ENCODE measurements at places on chromosomes 7 and 10.

DNA sequence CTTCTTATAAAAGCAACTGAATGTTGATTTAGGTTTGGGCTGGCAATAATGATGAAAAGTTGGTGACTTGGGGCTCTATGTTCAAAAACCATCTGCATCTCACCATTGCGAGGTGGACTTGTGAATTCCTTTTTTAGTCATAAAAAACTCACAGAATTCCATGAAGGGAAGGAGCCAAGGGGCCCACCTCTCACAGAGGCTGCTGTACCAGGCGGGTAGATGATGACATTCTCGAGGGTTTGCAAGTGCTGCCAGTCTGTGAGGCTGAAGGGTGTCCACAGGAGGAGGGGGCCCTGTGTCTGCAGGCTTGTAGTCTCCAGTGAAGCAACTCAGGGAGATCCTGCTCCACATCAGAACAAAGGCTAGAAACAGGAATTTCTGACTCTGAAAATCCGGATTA is 195.5 kb upstream of the ZNF32 start:
- no peak for DNase-seq

GRCh38 chr7:69723663-69724062 is 125.4 kb downstream of the AUTS2 start:
- no peak for DNase-seq

- no peak for DNase-seq
Measured at GRCh38 chr7:66696774-66697191, 43.8 kb upstream of the RABGEF1 start.

DNA sequence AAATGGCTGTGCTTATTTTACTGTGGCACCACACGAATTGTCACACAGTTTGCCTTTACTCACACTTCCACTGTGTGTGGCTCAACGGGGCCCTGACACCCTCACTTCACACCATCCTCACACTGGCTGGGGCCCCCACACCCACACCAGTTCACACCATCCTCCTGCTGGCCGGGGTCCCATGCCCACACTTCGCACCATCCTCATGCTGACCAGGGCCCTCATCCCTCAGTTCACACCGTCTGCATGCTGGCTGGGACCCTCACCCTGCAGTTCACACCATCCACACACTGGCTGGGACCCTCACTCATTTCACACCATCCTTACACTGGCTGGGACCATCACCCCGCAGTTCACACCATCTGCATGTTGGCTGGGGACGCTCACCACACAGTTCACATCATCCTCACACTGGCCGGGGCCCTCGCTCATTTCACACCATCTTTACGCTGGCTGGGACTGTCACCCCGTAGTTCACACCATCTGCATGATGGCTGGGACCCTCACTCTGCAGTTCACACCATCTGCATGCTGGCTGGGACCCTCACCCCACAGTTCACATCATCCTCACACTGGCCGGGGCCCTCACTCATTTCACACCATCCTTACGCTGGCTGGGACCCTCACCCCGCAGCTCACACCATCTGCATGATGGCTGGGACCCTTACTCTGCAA is 36.0 kb downstream of the BRI3 start:
- no peak for DNase-seq

GRCh38 chr7:20700453-20701227 is 85.2 kb downstream of the ABCB5 start:
- no peak for DNase-seq

- no peak for DNase-seq
Measured at GRCh38 chr7:151469281-151469680, 29.3 kb upstream of the CRYGN start.

DNA sequence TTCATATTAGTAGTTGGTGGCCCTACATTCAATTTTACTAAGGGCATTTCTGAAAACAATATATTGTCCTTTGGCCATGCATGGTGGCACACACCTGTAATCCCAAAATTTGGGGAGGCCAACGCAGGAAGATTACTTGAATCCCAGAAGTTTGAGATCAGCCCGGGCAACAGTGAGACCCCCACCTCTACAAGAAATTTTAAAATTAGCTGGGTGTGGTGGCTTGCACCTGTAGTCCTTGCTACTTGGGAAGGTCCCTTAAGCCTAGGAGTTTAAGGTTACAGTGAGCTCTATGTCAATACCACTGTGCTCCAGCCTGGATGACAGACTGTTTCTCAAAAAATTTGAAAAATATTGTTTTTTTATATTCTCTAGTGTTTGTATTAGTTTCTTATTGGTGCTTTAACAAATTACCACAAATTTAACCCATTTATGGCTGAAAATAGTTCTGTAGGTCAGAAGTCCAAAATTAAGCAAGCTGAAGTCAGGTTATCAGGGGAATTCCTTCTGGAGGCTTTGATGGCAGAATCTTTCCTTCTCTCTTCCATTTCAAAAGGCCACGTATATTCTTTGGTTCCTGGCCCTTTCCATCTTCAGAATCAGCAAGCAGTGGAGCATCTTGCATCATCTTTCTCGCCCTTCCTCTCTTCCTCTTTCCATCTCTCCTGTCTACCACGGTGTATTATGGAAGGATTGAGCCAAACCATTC is 12.4 kb downstream of the CBX3 start:
- no peak for DNase-seq

DNA sequence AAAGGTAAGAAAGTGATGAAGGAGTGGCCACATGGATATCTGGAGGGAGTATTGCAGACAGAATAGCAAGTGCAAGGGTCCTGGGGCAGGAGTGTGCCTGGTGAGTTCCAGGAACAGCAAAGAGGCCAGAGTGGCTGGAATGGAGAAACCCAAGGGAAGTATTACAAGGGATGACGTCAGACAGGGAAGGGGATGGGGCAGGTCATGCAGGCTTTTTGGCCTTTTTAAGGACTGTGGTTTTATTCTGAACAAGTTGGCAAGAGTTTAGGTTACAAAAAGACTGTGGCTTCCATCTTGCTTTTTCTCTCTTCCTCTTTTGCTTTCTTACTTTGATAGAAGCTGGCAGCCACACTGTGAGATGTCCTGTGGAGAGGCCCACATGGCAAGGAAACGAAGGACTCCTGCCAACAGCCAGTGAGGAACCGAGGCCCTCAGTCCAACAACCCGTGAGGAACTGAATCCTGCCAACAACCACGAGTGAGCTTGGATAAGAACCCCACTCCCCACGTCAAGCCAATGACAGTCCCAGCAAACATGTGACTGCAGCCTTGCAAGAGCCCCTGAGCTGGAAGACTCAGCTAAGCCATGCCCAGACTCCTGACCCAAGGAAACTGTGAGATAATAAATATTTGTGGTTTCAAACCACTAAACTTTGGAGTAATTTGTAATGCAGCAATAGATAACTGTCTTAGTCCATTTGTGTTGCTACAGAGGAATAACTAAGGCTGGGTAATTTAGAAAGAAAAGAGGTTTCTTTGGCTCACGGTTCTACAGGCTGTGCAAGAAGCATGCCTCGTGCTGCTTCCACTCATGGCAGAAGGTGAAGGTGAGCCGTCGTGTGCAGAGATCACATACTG is 19.8 kb upstream of the KDM7A start:
- no peak for DNase-seq

DNA sequence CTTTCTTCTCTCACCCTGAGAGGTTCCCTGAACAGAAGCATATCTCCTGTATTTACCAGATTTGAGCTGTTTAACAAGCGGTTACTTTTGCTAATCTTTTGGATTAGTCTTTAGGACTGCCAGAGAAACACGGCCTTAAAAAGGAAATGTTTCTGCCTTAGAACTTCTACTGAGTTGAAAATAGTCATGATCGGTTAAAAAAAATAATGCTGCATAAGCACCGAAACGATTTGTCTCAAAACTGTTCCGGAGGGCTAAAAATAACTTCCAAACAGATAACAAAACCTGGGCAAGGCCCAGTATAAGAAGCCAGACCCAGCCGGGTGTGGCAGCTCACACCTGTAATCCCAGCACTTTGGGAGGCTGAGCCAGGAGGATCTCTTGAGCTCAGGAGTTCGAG is 43.3 kb upstream of the CYTH3 start:
- no peak for DNase-seq

DNA sequence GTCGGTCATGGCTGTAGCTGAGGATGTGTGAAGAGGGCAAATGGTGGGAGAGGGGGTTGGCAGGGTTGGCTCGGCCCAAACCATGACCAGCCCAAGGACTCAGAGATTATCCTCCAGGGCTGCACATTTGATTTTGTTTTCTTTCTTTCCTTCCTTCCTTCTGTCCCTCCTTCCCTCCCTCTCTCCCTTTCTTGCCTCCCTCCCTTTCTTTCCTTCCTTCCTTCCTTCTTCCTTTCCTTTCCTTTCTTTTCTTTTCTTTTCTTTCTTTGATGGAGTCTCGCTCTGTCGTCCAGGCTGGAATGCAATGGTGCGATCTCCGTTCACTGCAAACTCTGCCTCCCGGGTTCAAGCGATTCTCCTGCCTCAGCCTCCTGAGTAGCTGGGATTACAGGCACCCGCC is 3.8 kb downstream of the SSC4D start:
- no peak for DNase-seq

DNA sequence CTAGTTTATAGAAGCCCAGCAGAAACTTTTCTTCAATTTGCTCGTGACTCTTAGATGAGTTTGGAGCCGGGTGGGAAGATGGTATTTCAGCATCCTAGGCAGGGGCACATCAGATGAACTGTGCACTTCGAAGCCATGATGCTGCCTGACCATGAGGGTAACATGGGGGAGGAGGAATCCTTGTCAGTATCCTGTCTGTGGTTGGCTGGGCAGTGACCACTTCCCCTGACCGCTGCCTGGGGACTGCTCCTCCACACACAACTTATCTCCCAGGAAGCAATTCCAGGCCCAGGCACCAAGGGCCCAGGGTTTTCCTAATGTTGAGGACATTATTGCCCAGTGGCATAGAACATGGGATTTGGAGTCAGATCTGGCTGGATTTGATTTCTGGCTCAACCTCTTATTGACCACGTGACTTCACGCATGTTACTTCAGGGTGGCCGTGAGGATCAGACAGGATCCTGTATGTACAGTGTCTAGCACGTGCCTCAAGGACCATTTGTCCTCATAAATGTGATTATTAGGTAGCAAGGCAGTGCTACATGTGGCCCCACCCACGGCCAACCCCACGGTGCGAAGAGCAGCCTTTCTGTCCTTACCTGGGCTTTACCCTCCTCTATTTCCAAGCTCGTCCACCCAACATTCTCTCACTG is 65.2 kb downstream of the PTPRE start:
- no peak for DNase-seq

- no peak for DNase-seq
Measured at GRCh38 chr10:70890917-70891431, 2.6 kb upstream of the PCBD1 start.

- peak; percentile 15 for DNase-seq
Measured at GRCh38 chr10:3961082-3961481, 176.1 kb upstream of the KLF6 start.

GRCh38 chr7:2670171-2670570 is 17.8 kb upstream of the AMZ1 start:
- no peak for DNase-seq

DNA sequence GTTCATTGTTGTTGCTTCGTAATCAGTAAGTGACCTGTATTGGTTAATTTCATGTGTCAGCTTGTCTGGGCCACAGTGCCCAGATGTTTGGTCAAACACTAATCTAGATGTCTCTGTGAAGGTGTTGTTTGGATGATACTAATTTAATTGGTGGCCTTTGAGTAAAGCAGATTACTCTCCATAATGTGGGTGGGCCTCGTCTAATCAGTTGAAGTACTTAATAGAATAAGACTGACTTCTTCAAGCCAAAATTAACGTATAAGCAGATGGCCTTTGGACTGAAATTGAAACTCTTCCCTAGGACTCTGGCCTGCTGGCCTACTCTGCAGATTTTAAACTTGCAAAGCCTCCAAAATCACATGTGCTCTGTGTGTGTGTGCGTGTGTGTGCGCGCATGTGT is 245.7 kb downstream of the GFRA1 start:
- DNase-seq: no peak

- no peak for DNase-seq
Measured at GRCh38 chr7:136174477-136175125, 197.4 kb upstream of the MTPN start.

- peak; percentile 8 for DNase-seq
Measured at GRCh38 chr7:1225441-1226185, 7.1 kb upstream of the UNCX start.

DNA sequence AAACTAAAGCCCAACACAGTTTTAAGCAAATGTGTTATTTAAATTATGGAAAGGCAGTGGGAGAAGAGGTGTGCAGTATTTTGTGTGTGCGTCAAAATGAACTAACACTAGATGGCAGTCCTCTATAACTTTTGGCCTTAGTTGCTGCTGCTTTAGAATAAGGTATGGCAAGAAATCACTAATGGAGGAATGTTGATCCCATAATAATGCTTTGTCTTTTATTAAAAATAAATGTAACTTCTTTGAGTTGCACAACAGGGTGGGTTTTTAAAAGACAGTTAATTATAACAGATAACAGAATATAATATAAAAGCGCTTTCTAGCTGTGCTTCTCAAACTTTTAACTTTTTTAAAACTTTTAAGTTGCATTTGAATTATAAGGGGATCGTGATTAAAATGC is 56.4 kb downstream of the BBS9 start:
- DNase-seq: no peak

GRCh38 chr7:134469622-134470021 is 10.7 kb upstream of the AKR1B1 start:
- DNase-seq: no peak

GRCh38 chr7:150992833-150993302 is 2.1 kb downstream of the NOS3 start:
- no peak for DNase-seq

DNA sequence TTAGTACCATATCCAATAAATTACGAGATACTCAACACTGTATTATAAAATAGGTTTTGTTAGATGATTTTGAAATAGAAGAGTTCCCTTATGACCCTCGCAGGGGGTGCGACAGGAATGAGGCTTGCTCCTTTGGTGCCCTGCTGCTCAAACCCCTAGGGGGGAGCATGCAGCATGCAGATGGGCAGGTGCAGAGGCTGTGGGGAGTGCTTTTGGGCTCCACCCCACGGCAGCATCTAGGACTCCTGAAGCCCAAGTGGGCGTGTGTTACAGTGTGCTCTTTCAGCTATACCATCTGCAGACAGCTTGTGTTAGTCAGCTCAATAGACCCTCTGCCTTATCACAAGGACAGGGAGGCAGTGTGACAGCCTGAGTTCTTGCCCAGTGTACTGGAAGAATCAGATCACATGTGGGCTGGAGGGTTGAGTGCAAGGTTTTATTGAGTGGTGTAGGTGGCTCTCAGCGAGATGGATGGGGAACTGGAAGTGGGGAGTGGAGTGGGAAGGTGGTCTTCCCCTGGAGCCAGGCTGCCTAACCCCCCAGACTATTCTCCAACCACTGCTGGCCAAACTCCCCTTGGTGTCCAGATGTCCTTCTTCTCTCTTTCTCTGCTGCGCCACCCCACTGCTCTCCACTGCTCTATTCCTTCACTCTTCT is 3.1 kb upstream of the MRC1 start:
- DNase-seq: no peak

DNA sequence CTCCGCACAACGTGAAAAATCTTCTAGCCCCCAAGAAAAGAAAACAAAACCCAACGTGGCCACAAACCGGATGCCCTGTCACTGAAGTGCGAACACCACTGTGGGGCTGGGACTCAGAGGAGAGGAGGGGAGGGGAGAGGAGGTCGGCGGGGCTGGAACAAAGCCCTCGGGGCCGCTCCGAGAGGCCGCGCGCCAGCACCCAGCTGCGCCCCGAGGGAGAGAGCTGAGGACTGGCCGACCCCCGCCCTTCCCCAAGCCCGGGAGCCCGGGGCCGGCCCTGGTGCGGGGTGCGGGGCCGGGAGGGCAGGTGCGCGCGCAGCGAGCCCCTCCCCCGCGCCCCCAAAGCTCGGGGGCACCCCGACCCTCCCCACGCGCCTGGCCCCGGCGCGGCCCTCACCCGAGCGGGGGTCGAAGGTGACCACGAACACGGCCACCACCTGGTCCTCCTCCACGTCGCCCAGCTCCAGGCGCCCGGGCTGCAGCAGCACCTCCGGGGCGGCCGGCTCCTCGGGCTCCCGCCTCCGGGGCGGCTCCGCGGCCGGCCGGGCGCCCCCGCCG is 398 bp downstream of the DENND11 start:
- DNase-seq: peak; percentile 45

- DNase-seq: no peak
Measured at GRCh38 chr10:126955396-126955795, 50.2 kb downstream of the DOCK1 start.
